Thyroid gland (tissue), 4 donors: ENCODE measurements at places on chromosomes 13 and 19. TPM values are rescaled to one million over a fixed set of nuclear protein-coding genes. Genes with fewer than 3 reads are reported as not detected.

GRCh38 chr19:15161028-15161984 lies 39.5 kb downstream of the NOTCH3 start:
- H3K36me3 ChIP-seq = peaks cover 6% of the 10 kb centered on the region
- DNase-seq = no peak
- no peaks in the 10 kb centered on the region for H3K4me1 ChIP-seq
- no peaks in the 10 kb centered on the region for H3K27me3 ChIP-seq

DNA sequence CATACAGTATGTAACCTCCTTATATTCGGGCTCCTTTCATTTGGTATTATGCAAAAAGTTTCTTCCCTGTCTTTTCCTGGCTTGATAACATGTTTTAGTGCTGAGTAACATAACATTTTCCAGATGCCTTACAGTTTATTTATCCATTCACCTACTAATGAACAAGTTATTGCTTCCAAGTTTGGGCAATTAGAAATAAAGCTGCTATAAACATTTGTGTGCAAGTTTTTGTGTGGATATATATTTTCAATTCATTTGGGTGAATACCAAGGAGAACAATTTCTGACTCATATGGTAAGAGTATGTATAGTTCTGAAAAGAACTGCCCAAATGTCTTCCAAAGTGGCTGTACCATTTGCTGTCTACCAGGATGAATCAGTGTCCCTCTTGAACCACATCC lies 360.9 kb downstream of the PCDH17 start:
- H3K4me1 ChIP-seq = no peaks in the 10 kb centered on the region
- no peak overlapping the region for H3K4me3 ChIP-seq
- no peaks in the 10 kb centered on the region for H3K36me3 ChIP-seq
- no peak overlapping the region for H3K27ac ChIP-seq
- no peak for DNase-seq
- no peaks in the 10 kb centered on the region for H3K27me3 ChIP-seq

GRCh38 chr19:10643968-10644259 lies 10.2 kb upstream of the ILF3 start:
- no peaks in the 10 kb centered on the region for H3K27me3 ChIP-seq
- no peak for DNase-seq
- H3K27ac ChIP-seq = peak overlapping the region; percentile 82
- H3K4me1 ChIP-seq = peaks cover 46% of the 10 kb centered on the region
- no peak overlapping the region for H3K4me3 ChIP-seq

GRCh38 chr13:21458451-21458812 lies 671 bp downstream of the ZDHHC20 start:
- H3K4me3 ChIP-seq = peak overlapping the region; percentile 94
- peak overlapping the region; percentile 84 for H3K27ac ChIP-seq
- H3K27me3 ChIP-seq = no peaks in the 10 kb centered on the region

DNA sequence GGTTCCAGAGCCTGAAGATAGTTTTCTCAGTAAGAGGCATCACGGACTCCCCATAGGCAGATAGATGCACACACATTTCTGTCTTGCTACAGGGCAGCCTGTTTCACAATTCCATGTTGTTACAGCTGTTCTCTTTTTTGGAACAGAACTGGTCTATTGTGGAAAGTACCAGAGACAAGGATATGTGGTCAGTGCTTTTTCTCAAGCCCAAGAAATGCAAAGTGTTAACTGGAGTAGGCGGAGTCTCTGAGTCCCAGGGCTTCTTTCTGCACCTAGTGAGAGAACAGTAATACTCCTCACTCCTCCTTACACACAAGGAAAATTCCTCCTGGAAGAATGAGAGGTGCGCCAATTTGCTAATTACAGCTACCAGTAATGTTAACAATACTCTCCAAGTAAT lies 141.6 kb upstream of the ARGLU1 start:
- no peak overlapping the region for H3K4me3 ChIP-seq
- H3K4me1 ChIP-seq = no peaks in the 10 kb centered on the region
- no peaks in the 10 kb centered on the region for H3K27me3 ChIP-seq
- DNase-seq = no peak

GRCh38 chr13:113506025-113506685 lies 15.6 kb upstream of the DCUN1D2 start:
- no peak overlapping the region for H3K4me3 ChIP-seq
- peaks cover 8% of the 10 kb centered on the region for H3K36me3 ChIP-seq
- no peak for DNase-seq
- H3K27ac ChIP-seq = no peak overlapping the region
- no peaks in the 10 kb centered on the region for H3K27me3 ChIP-seq

DNA sequence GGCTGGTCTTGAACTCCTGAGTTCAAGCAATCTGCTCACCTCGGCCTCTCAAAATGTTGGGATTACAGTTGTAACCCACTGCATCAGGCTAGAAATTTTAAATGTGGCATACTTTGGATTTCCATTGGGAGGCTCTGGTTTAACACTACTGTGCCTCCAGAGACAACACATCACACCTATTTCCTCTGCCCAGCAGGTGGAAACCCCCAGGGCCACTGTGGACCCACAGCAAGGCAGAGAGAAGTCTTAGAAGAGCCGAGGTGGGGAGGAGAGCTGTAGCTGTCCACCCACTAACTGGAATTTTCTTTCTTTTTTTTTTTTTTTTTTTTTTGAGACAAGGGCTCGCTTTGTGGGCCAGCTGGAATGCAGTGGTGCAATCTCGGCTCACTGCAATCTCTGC lies 39.4 kb downstream of the IER2 start:
- H3K27me3 ChIP-seq = no peaks in the 10 kb centered on the region
- H3K36me3 ChIP-seq = no peaks in the 10 kb centered on the region
- DNase-seq = no peak
- H3K4me1 ChIP-seq = no peaks in the 10 kb centered on the region
- no peak overlapping the region for H3K27ac ChIP-seq
- H3K4me3 ChIP-seq = no peak overlapping the region

DNA sequence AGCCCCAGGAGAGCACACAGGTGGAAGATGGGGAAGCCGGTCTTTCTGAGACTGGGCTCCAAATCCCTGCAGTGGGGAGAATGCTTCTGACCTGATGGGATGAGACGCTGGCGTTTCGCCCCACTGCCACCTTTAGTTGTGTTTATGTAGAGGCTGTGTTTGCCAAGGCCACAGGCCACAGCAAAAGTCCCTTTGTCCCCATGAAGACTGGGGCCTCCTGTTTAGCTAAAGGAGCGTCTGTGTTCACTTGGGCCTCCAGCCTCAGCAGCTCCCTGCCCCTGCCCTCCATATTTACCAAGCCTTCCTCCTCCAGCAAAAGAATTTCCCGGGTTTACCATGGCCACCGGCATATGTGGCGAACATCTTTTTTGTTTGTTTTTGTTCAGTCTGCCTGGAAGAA lies 10.4 kb upstream of the KLK14 start:
- no peaks in the 10 kb centered on the region for H3K27me3 ChIP-seq
- no peak overlapping the region for H3K4me3 ChIP-seq
- no peaks in the 10 kb centered on the region for H3K36me3 ChIP-seq
- peak; percentile 91 for DNase-seq
- peak overlapping the region; percentile 28 for H3K27ac ChIP-seq
- H3K4me1 ChIP-seq = peaks cover 21% of the 10 kb centered on the region

DNA sequence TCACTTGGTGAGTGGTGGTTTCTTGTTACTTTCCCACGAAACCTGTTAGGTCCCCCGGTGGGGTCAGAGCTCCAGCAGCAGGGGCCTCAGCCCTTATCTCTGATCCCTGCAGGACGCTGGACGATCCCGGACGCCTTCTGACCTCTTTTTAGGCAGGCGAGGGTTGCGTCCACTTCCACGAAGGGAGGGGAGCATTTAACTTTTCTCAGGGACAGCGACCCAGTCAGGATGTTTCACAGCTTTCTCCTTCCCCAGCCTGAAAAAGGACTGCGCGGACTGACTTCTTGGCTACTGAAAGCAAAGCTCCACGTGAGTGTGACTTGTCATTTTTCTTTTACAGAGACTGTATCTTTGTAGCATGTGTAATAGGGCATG lies 692 bp downstream of the ZNF234 start:
- peak; percentile 3 for DNase-seq
- H3K4me3 ChIP-seq = peak overlapping the region; percentile 97
- H3K27me3 ChIP-seq = no peaks in the 10 kb centered on the region
- H3K4me1 ChIP-seq = peaks cover 17% of the 10 kb centered on the region

- no peak overlapping the region for H3K27ac ChIP-seq
- no peaks in the 10 kb centered on the region for H3K4me1 ChIP-seq
- H3K36me3 ChIP-seq = no peaks in the 10 kb centered on the region
- H3K4me3 ChIP-seq = no peak overlapping the region
- no peaks in the 10 kb centered on the region for H3K27me3 ChIP-seq
Measured at GRCh38 chr13:105370011-105370650, 1165.3 kb downstream of the EFNB2 start.

- no peaks in the 10 kb centered on the region for H3K27me3 ChIP-seq
- DNase-seq = no peak
- H3K4me3 ChIP-seq = no peak overlapping the region
Measured at GRCh38 chr19:33868076-33868735, 71.5 kb downstream of the KCTD15 start.

GRCh38 chr13:39822437-39822836 lies 167.0 kb downstream of the COG6 start:
- no peak overlapping the region for H3K27ac ChIP-seq
- H3K4me1 ChIP-seq = no peaks in the 10 kb centered on the region
- no peak for DNase-seq
- H3K27me3 ChIP-seq = no peaks in the 10 kb centered on the region

- no peak overlapping the region for H3K4me3 ChIP-seq
- H3K4me1 ChIP-seq = no peaks in the 10 kb centered on the region
- H3K27ac ChIP-seq = no peak overlapping the region
- H3K27me3 ChIP-seq = no peaks in the 10 kb centered on the region
- DNase-seq = no peak
Measured at GRCh38 chr13:96025283-96025682, 27.9 kb downstream of the UGGT2 start.

- H3K36me3 ChIP-seq = no peaks in the 10 kb centered on the region
- no peak overlapping the region for H3K4me3 ChIP-seq
- no peaks in the 10 kb centered on the region for H3K4me1 ChIP-seq
- no peak for DNase-seq
Measured at GRCh38 chr19:2666344-2666994, 36.0 kb downstream of the GNG7 start.

- H3K27ac ChIP-seq = no peak overlapping the region
- peaks cover 37% of the 10 kb centered on the region for H3K4me1 ChIP-seq
Measured at GRCh38 chr13:21673789-21674489, 3.1 kb downstream of the FGF9 start.

RDH8 gene
- not detected for total RNA-seq
